ENCODE measurements at places on chromosomes 3 and 15. TPM values are rescaled to one million over a fixed set of nuclear protein-coding genes. Genes with fewer than 3 reads are reported as not detected.

Gene STRIT1
- not detected for total RNA-seq

Gene HRH1
- total RNA-seq = 35.2 TPM

Gene GABRR3
- not detected for total RNA-seq

Gene XYLB
- 1.0 TPM for total RNA-seq

Gene GNAI2
- 258 TPM for total RNA-seq

Gene HCN4
- under 0.01 TPM for total RNA-seq

Gene ACKR2
- total RNA-seq = 0.89 TPM

Gene ANP32A
- total RNA-seq = 75.4 TPM

Gene ADCY5
- total RNA-seq = 0.13 TPM

Gene PLSCR5
- not detected for total RNA-seq

Gene DNAH12
- total RNA-seq = not detected

Gene ALDH1A2
- total RNA-seq = 31.2 TPM

Gene TIPIN
- total RNA-seq = 8.0 TPM

Gene NDUFB4
- total RNA-seq = 132 TPM

Gene COL6A5
- 0.89 TPM for total RNA-seq

Gene CPNE4
- not detected for total RNA-seq

Gene ACKR4
- not detected for total RNA-seq

Gene ROPN1
- not detected for total RNA-seq

Gene LRRC2
- 0.16 TPM for total RNA-seq

Gene ITPKA
- 5.4 TPM for total RNA-seq

Gene KIF23
- total RNA-seq = 4.4 TPM

Gene LRTM1
- not detected for total RNA-seq

Gene PLXNB1
- total RNA-seq = 55.9 TPM

Gene SLC26A6
- 28.2 TPM for total RNA-seq

Gene IL12A
- 3.6 TPM for total RNA-seq

Gene MUSTN1
- not detected for total RNA-seq

Gene EFHB
- 2.7 TPM for total RNA-seq

Gene CP
- total RNA-seq = not detected

Gene UTS2B
- 0.13 TPM for total RNA-seq

Gene CLRN1
- not detected for total RNA-seq
